ENCODE measurements at places on chromosomes 11 and 22.

- DNase-seq = no peak
These were observed 47.3 kb downstream of the PPP2R1B start for GRCh38 chr11:111718859-111719258.

DNA sequence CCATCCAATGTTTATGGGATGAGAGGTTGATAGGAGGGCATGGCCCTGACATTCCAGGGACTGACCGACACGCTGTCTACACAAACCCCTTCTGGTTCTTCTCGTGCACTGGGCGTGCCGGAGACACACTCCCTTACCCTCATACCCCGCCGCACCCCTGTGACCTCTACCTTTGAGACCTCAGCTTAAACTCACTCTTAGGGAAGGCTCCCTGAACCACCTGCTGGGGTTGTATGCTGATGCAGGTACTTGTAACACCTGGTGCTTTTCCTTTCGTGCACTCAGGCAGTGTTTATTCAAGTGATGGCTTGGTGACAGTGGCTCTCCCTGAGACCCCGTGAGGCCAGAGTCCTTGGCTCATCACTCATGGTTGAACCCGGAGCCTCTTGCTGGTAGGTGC is 12.0 kb downstream of the PPARA start:
- DNase-seq = no peak

DNA sequence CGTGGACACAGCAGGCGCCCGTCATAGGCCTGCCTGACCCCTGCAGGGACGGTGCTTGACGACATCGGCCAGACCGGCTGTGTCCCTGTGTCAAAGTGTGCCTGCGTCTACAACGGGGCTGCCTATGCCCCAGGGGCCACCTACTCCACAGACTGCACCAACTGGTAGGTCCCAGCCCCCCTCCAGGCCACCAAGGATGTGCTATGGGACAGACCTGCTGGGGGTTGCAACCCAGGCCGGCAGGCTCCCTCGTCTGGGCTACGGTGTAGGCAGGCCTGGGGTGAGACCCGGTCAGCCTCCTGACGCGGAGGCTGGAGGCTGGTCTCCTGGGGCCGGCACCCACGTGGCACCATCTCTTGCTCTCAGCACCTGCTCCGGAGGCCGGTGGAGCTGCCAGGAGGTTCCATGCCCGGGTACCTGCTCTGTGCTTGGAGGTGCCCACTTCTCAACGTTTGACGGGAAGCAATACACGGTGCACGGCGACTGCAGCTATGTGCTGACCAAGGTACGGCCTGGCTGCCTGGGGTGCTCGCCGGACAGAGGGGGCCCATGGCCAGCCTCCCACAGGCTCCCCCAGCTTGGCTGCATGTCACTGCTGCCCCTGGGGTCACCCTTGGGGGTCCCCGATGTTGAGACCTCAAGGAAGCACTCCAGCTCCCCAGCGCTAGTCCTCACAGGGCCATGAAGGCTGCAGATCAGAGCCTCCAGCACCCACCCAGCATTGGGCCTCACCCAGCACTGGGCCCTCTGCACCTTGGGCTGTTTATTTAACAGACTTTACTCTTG is 7.7 kb downstream of the MUC5AC start:
- no peak for DNase-seq

DNA sequence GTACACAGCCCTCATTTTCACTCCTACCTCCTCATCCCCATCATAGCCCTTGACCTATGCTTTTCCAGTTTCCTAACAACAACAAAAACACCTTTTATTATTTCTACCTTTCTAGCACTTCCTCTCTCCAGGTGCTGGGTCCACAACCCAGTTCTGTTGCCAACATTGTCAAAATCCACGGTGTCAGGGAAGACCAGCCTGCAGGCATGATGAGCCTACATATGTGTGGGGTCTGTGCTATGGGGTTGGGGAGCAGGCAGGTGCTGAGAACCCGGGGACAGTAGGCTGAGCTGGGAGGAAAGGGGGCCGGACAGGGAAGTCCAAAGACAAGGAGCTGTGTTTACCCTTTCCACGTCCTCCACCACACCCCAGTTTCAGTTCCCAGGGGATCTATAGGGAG is 711 bp upstream of the ZPR1 start:
- DNase-seq = no peak

- DNase-seq = no peak
These were observed 31.1 kb downstream of the OR6Q1 start for GRCh38 chr11:58061813-58062212.

DNA sequence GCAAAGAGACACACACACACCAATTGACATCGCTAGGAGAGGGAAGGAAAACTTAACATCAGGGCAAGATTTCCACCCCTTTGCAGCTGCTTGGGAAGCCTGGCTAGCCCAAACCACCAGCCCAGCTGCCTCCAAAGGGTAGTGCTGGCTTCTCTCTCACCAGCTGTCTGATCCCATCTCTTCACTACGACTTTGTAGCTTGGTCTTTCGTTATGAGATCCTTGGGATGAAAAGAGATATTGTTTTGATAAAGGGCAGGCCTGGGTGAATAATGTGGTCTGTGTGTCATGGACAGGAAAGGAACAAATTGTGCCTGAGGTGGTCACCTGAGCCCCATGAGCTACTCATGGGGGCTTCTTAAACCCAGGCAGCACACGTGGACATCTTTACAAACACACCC is 101.9 kb downstream of the ARL14EP start:
- DNase-seq = no peak

GRCh38 chr11:29782447-29782846 is 234.4 kb downstream of the KCNA4 start:
- no peak for DNase-seq

DNA sequence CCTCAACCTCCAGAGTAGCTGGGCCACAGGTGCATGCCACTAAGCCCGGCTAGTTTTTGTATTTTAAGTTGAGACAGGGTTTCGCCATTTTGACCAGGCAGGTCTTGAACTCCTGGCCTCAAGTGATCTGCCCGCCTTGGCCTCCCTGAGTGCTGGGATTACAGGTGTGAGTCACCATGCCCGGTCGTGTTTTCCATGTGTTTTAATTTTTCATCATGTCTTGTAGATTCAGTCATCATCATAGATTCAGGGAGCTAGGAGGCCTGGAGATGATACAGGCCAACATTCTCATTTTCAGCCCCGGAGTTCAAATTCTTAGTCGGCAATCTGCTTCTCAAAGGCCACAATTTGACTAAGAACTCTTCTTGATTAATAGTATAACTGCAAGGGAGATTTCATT is 73.5 kb upstream of the GRAMD1B start:
- DNase-seq = no peak

Data from CD8-positive, alpha-beta T cell (primary cell).